Hematopoietic multipotent progenitor cell treated with erythropoietin and hydrocortisone succinate and interleukin-3 and kit ligand, for 4 days (in vitro differentiated cells): ENCODE measurements at places on chromosomes 13 and 19.

DNA sequence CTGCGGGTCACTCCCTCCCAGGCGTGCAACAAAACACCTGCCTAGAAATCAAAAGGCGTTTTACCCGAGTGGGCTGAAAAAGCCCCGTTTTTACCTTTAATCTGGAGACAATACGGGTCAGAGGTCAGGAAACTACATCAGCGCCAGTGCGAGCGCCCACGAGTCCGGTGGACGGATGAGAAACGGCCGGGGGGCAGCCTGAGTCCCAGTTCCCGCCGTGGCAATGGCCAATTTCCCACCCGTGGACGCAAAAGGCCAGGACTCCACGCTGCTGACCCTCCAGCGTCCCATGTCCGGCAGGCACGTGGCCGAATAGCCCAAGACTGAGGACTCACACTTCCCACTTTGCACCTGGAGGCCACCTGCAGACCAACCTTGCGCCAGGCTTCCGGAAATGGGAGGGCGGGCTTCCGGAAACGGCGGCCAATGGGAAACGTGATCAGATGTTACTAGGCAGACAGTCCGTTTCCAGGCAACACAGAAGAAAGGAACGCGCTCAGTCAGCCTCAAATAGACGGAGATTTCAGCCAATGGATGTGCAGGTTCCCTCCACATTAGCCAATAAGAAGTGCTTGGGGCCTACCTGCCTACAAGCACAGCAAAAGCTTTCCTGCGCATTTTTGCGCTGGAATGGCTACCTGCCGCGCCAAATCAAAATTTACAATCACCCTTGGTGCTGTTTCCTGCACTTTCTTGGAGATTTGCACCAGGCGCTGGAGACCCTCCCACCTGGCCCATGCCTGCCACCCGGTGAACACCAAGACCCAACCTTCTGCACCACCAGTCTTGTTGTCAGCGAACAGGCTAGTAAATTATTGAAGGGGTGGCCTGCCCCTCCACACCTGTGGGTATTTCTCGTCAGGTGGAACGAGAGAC is 47.4 kb downstream of the ZFP14 start:
- DNase-seq = peak; percentile 93

DNA sequence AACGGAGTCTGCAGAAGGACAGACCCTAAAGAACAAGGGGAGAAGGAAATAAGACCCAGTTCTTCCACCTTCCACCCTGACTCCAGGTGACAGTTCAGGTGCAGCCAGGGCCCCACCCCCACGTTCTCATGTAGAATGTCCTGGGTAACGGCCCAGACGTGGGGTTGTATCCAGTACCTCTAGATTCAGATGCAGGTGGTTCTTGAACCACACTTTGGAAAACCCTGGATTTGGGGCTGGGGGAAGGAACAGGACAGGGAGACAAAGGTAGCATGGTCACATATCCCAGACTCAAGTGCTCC is 2.2 kb downstream of the DMPK start:
- no peak for DNase-seq

- no peak for DNase-seq
Measured at GRCh38 chr19:4319067-4319718, 14.8 kb downstream of the FSD1 start.

DNA sequence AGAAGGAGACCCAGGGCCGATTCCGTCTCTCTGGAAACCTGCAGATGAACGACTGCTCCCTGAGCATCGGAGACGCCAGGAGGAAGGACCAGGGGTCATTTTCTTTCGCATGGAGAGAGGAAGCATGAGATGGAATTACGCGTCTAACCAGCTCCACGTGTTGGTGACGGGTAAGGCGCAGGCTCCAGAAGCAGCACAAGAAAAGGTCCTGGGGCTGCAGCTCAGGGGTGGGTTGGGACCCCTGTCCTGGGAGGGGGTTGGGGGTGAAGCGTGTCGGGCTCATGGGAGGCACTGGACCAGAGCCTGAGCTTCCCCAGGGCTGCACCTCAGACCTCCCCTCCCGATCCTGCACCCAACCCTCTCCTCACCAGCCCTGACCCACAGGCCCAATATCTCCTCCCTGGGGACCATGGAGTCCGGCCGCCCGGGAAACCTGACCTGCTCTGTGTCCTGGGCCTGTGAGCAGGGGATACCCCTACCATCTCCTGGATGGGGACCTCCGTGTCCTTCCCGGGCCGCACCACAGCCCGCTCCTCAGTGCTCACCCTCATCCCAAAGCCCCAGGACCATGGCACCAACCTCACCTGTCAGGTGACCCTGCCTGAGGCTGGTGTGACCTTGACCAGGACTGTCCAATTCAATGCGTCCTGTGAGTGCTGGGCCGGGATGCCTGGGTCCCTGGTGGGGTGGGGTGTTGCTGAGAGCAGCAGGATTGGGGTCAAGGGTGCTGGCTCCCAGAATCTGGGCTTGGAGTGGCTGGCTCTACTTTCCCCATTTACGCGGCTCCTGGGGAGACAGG is 39.6 kb upstream of the CD33 start:
- no peak for DNase-seq

GRCh38 chr13:94305033-94305432 is 174.4 kb downstream of the DCT start:
- DNase-seq = no peak

GRCh38 chr13:71618159-71618558 is 248.8 kb downstream of the DACH1 start:
- peak; percentile 75 for DNase-seq

- DNase-seq = peak; percentile 82
Measured at GRCh38 chr13:99374994-99375737, 68.0 kb upstream of the GPR183 start.

DNA sequence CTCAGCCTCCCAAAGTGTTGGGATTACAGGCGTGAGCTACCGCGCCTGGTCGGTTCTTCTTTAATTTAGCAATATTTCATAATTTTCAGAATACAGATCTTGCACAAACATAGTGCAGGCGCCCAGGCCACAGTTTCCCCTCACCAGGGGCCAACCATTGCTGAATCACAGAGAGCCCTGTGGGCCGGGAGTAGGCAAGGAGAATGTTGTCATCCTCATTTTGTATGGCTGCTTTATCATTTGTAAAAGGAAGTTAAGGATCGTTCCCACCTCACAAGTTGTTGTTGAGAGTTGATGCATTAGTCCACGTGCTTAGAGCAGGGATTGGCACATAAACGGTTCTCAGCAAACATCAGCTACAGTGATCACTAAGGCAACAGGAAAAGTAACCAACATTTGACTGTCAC is 30.2 kb downstream of the MEIS3 start:
- peak; percentile 63 for DNase-seq

- DNase-seq = no peak
Measured at GRCh38 chr13:31982124-31982523, 49.5 kb upstream of the FRY start.

DNA sequence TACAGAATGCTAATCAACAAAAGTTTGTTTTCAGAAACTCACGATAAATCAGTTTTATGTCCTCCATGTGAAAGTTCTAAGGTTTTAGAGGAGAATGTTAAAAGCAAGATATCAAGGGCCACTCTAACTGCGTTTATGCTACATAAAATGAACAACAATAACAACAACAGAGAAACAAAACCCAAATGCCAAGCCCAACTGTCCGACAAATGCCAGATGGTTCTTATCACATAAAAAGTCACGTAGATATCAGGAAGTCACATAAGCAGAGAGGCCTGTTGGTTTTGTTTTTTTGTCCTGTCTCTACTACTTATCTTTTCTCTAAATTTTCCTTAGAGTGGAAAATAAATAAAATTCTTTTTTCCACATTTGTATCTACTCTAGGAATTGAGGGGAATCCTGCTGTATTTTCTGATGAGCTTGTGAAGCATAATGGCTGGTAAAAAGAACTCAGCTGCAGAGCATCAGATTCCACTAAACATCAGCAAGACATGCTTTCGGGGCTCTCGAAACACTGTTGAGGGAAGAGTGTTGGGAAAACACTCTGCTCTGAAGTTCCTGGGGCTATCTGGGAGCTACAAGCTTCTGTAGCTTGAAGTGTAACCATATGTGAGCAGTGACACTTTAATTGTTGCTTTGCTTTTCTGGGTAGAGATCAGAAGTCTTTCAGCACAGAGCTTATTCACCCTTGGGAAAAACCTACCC is 110.1 kb downstream of the SLAIN1 start:
- no peak for DNase-seq

GRCh38 chr13:41562083-41562482 is 104.7 kb downstream of the RGCC start:
- no peak for DNase-seq

DNA sequence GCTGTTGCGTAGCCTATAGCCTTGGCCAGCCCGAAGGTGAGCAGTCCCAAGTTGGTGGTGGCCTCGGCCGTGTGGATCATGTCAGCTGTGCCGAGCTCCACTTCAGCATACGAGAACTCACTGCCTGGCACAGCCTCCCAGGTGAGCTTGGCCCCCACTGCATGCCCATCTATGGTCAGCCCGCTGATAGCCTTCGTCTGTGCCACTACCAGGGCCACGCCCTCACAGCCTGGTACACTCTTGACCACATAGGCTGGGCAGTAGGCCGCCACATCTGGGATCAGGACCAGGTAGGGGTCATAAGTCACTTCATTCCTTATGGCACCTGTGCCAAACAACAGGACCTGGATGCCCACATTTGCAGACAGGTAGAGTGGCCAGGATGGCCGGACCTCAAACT is 7.4 kb downstream of the FCGBP start:
- DNase-seq = no peak

- no peak for DNase-seq
Measured at GRCh38 chr19:45136507-45137178, 24.1 kb downstream of the NKPD1 start.

- no peak for DNase-seq
Measured at GRCh38 chr13:46361276-46361934, 25.6 kb downstream of the RUBCNL start.

- no peak for DNase-seq
Measured at GRCh38 chr19:57026476-57026875, 93.3 kb upstream of the USP29 start.

GRCh38 chr13:67554286-67554685 is 324.1 kb upstream of the PCDH9 start:
- peak; percentile 86 for DNase-seq

DNA sequence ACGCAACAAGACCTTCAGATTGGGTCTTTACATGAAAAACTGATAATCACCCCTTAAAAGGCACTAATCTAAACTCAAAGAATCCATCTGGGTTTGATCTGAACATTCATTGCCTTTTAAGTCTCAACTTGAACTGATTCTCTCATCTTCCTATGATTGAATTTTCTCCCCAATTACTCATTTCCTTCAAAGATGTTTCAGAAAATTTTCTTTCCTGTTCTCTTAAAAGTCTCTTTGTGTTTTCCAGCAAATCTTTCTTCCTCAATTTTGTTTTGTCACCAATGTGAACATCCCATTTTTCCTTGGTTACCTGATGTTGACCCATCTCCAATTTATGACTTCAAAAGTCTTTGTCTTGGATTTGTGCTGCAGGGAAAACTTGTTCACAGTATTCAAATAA is 234.3 kb downstream of the DACH1 start:
- no peak for DNase-seq

- DNase-seq = no peak
Measured at GRCh38 chr13:22940736-22941135, 240.0 kb upstream of the SGCG start.

DNA sequence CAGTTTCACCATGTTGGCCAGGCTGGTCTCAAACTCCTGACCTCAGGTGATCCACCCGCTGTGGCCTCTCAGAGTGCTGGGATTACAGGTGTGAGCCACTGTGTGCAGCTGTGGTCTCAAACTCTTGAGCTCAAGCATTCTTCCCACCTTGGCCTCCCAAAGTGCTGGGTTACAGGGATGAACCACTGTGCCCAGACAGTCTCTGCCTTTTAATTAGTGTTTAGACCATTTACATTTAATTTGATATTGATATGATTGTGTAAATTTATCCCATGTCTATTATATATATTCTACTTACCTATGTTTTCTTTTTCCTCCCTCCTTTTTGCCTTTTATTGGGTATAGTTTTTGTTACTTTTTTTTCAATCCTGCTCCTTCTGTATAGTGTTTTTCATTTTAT is 1.9 kb downstream of the NFKBIB start:
- no peak for DNase-seq

DNA sequence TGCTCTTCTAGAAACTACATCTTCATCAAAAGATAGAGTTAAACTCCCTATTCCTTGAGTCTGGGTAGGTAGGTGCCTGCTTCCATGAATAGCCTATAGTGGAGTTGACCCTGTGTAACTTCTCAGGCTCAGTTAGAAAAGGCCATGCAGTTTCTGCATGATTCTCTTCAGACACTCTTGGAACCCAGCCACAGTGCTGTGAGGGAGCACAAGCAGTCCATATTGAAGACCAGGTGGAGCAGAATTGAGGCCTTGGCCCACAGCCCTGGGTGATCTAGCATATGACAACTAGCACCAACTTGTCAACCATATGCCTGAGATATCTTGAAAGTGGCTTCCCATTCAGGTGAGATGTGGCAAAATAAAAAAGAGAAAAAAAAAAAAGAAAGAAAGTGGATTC is 10.3 kb upstream of the PAN3 start:
- no peak for DNase-seq

GRCh38 chr13:79631051-79631659 is 150.2 kb downstream of the NDFIP2 start:
- DNase-seq = no peak

- peak; percentile 7 for DNase-seq
Measured at GRCh38 chr19:13506471-13506820, at the start of gene CACNA1A. TSS of gene CACNA1A (minus strand) at chr19:13506479. CDS start at chr19:13506224, 255 bp downstream.

DNA sequence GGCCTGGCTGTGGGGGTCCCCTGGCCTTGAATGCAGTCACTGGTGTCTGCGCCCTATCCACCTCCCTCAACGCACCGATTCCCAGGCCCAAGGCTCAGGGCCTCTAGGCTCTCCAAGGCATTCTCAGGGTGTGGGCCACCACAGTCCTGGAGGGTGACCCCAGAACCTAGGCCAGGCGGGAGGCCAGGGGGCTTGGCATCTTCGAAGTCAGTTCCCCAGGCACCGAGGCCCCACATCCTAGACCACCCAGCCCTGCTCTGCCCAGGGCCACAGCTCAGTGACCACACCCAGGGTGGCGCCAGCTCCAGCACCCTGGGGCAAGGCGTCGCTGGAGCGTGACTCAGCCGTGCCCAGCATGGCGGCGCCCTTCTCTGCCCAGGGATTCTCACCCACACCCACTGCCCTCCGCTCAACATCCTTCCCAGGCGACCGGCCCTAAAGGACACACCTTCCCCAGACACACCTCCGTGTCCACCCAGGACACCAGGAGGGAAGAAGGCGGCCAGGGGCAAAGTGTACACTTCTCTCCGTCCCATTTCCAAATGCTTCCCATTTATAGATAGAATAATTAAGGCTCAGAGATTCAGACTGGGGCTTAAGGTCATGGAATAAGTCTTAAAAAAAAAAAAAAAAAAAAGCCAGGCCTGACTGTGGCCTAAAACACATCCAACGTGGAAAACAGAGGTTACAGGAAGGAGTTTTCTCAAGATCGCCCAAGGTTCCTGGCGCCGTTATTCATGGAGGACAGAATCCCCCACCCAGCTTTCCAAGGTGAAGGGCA is 36.4 kb upstream of the NANOS3 start:
- peak; percentile 76 for DNase-seq

GRCh38 chr13:113635709-113636108 is 22.3 kb downstream of the ATP4B start:
- DNase-seq = no peak

- no peak for DNase-seq
Measured at GRCh38 chr19:40947573-40947972, 43.5 kb upstream of the CYP2B6 start.
